AG08395 (cell line): ENCODE measurements at places on chromosomes 1 and 21.
A peak's percentile ranks its signal among the peaks of the same experiment; 100 is the strongest.

DNA sequence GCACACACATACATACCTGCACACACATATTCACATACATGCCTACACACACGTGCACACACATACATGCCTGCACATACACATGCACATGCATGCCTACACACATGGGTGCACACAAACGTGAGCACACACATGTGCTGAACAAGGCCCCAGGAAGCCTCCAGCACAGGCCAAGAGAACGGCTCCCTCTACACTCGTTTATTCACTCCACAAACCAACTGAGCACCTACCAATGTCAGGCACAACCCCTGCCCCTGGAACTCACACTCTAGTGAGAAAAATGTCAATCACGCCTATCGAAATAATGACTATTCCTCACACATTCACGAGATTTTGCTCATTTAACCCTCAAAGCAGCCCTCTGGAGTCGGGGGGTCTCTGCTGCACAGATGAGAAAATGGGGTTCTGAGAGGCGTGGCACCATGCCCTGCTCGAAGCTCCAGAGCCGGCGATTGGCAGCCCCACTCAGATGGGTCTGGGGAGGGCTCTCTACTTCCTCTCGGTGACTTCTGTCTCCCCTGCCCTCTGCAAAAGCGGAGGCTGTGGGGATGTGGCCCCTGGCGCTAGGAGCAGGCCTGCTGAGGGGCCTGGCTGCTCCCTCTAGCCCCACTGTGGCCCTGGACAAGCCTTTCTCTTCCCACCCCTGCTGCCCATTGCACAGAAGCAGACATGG is 90.2 kb upstream of the RUNX3 start:
- no peak for DNase-seq

- no peak for DNase-seq
These were observed 29.1 kb downstream of the EIF2D start for GRCh38 chr1:206582971-206583706.

- DNase-seq, result no peak
These were observed 7.4 kb downstream of the DNAJC11 start for GRCh38 chr1:6694121-6694713.

DNA sequence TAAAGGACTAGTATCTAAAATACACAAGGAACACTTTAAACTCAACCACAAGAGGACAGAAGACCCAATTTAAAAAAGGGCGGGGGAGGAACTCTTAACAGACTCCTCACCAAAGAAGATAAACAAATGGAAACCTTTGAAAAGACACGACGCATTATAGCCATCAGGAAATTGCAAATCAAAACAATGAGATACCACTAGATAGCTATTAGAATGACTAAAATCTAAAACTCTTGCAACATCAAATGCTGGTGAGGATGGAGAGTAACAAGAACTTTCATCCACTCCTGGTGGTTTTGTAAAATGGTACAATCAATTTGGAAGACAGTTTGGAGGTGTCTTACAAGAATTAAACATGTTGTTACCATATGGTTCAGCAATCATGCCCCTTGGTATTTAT is 708.2 kb downstream of the BRINP3 start:
- DNase-seq, result no peak

DNA sequence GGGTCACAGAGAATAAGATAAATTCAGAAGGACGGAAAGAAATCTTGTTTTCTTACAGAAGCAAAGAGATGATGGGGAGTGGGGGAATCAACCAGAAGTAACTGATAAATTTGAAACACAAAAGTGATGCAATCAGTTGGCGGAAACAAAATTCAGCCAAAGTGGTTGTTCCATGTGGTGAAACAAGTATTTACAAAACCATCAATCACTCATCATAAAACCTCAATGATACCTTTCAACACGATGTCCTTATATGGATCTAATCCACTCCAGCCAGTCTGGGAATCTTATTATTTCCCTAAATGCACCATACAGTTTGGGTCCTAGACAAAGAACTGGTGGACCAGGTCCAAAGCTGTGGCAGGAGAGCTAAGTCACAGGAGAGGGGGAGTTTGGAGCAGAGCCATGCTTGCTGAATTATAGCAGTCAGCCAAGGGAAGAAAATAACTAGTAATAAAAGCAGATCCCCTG is 303.8 kb upstream of the LRRC7 start:
- DNase-seq, result no peak

DNA sequence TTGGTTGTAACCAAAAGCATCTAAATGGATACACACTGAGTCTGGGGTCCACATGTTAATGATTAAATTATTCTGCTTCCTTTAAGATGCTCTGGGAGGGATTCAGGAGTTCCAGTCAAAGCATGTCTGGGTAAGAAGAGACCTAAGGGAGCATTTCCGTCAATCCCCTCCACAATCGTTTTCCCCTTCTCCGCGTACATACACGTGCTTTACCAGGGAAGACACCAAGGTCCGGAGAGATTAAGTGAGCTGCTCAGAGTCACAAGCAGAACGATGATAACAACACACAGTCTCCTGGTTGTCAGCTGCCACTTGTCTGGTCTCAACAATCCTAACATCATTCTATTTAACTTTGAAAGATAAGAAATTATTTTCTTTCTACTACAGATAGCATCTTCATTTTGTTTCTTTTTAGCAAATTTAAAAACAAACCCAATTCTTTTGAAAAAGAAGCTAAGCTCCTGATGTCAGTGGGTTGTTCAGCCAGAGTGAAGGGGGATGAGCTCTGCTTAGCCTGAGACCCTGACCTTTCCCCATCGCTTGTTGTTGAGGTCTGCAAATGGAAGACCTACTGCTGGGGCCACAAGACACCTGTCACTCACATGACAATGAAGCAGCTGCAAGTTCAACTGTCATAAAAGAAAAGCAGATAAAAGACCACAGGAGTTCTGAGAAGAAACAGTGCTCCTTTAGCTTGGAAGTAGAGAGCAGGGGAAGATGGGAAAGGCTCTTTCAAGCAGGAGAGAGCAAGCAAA is 4.5 kb downstream of the PAFAH2 start:
- DNase-seq, result no peak

DNA sequence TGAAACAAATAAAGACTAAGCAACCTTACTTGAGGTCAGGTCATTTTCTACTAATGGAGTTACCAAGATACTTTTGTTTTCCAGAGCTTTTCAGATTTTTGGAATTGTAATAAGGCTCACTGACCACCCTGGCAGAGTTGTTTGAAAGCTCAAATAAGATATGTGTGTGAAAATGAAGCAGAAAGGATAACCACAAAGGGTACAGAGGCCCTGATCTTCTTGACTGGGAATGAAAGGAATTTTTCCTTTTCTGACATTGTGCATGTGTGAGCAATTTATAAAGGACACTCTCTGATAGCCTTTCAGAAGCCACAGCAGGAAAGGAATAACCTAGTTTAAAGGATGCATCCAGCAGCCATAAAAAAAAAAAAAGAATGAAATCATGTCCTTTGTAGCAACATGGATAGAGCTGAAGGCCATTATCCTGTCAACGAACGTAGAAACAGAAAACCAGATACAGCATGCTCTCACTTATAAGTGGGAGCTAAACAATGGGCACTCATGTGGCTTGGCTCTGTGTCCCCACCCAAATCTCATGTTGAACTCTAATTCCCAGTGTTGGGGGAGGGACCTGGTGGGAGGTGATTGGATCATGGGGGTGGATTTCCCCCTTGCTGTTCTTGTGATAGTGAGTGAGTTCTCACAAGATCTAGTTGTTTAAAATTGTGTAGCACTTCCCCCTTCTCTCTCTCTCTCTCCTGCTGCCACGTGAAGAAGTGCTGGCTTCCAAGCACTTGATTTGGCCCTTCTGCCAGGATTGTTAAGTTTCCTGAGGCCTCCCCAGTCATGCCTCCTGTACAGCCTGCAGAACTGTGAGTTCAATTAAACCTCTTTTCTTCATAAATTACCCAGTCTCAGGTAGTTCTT is 3.1 kb upstream of the SRP9 start:
- peak; percentile 25 for DNase-seq

DNA sequence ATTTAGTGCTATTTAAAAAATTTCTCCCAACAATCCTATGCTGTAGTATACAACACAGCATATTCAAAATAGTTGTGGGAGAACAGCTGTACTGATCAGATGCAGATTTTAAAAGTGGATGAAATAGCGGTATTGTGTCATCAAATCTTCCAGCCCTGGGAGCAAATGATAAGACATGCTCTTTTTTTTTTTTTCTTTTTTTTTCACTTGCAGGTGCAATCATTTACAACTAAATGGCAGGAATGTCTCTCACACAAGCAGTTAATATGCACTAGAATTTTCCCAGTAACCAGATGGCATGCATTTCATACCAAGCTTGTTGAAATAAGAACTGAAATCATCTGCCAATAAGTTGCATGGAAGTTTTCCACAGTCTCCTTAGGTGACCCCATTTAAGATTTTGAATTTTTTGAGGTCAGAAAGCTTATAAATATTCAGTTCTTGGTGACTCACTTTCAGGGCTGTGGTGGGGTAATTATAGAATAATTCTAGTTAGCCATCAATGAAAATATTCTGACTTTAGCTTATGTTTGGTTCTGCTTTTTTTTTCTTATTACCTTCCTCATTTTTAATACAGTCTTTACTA is 623.9 kb upstream of the NR5A2 start:
- no peak for DNase-seq

DNA sequence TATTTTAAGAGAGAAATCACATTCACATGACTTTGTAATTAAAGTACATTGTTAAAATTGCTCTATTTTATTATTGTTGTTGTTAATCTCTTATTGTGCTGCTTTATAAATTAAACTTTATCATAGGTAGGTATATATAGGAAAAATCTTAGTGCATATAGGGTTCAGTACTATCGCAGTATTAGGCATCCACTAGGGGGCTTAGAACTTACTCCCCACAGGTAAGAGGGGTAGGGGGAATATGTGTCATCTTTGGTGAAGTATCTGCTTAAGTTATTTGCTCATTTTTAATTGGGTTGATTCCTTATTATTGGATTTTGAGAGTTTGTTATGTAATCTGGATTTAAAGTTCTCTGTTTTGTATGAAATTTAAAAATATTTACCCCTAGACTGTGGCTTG is 385.2 kb downstream of the DUSP10 start:
- DNase-seq, result no peak

DNA sequence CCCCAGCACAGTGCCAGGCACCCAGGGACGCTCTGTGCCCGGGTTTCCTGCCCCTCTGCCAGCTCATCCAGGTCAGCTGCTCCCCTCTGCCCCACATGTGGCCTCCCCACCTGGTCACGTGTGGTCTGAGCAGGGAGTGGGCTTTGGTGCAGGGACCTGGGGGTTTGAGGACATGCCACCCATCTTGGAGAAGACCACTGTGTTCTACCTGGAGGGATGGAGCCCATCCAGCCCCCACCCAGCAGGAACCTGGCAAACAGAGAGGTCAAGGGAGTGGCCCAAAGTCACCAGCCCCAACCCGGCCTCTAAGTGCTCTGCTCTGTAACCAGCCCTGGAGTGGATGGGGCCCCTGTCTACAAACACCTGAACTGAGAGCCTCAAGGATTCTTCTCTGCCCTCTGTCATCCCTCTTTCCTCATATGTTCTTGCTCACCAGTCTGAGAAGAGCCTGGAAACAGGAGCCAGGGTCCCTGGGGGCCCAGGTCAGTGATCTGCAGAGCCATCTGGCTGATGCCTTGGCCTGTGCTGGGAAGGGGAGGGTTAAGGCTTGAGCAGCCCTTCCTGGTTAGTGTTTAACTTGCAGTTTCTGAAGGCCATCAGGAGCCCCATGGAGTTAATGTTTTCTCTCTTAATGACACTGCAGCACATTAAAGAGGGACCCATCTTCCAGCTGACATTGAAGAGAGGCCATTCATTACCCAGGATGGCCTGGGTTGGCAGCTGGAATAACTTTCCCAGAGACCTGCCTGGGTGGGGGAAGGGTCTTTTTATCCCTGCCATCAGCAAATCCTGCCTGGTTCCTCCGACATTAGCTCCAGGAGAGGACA is 235.4 kb downstream of the PTPRU start:
- no peak for DNase-seq

DNA sequence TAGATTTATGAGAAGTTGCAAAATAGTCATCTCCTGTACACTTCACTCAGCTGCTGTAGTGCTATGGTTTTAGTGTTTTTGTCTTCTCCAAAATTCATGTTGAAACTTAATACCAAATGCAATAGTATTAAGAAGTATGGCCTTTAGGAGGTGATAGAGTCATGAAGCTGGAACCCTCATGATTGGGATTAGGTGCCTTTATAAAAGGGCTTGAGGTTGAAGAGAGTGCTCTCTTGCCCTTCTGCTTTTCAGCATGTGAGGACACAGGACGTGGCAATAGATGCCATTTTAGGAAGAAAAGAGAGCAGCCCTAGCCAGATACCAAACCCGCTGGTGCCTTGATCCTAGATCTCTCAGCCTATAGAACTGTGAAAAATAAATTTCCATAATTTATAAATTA is 87.6 kb downstream of the CTH start:
- DNase-seq, result no peak

DNA sequence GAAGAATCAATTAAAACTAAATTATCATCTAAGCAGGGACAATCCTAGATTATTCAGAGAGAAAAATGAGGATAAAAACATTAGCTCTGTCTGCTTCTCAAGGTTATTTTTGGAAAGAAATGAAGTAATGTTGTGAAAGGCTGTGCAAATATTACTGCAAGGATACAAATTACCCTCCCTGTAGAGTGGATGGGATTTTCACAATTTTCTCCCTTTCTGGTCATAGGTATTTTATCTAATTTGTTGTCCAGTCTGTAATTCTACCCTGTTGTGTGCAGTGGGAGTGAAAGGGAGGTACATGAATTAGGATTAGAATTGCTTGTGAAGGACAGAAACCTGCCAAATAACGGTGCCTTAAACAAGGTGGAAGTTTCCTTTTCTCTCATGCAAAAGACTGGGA is 54.7 kb downstream of the MAP3K7CL start:
- DNase-seq, result no peak

GRCh38 chr21:25583370-25584130 is 23.7 kb downstream of the MRPL39 start:
- DNase-seq, result no peak

GRCh38 chr1:154869351-154870114 is 548 bp downstream of the KCNN3 start:
- no peak for DNase-seq

DNA sequence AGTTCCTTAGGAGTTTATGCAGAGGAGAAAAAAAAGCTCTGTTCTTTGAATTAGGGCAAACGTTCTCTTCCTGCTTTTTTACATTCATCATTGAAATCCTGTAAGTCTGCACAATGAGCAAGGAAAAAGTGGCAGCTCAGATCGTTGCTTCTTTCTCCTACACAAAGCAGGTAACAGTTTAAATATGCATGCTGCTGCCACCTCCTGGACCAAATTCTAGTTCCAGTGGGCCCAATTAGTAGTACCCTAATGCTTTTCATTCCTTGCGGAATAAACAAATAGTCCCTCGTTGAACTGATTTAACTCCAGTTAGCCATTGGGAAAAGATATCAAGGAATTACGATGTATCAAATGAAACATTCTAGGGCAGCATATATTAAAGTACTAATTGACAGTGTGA is 20.1 kb downstream of the YTHDF2 start:
- DNase-seq, result no peak

- no peak for DNase-seq
These were observed 28.5 kb upstream of the EEIG2 start for GRCh38 chr1:108531444-108531843.
